ENCODE measurements at places on chromosomes 7 and 10.
A peak's percentile ranks its signal among the peaks of the same experiment; 100 is the strongest.

DNA sequence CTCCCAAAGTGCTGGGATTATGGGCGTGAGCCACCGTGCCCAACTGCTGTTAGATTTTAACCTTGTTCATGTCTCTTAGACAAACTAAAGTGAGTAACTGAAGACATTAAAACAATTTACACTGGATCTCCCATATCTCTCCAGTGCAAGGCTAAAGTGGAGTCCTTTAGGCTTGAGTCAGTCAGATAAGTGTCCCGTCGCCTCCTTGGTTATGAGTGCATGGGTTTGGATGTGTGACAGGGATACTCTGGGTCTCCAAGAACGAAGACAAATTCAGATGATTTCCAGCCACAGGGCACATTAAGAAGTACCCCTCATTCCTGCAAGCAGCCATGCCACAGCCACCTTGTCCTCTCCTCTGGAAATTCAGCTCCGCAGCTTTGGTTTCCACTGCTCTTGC is 66.1 kb upstream of the PDZD8 start:
- DNase-seq: no peak

DNA sequence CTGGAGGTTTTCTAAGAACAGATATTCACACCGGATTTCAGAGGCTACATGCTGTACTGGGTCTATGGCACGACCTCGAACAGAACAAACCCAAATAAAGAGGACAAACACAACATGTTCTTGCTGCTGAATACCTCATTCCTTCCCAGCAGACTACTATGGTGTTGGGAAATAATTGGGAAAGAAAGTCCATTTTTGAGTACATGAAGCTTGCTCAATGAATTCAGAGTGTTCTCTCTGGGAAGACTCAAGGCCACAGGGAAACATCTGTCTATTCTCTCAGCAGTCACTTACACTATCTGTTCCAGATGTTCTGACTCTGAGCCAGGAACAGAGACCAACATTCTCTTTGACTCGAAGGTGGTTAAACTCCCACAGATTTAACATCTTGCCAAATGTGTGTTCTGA is 30.9 kb downstream of the LAMB1 start:
- DNase-seq: no peak

GRCh38 chr10:77661674-77662073 is 24.1 kb upstream of the KCNMA1 start:
- no peak for DNase-seq

DNA sequence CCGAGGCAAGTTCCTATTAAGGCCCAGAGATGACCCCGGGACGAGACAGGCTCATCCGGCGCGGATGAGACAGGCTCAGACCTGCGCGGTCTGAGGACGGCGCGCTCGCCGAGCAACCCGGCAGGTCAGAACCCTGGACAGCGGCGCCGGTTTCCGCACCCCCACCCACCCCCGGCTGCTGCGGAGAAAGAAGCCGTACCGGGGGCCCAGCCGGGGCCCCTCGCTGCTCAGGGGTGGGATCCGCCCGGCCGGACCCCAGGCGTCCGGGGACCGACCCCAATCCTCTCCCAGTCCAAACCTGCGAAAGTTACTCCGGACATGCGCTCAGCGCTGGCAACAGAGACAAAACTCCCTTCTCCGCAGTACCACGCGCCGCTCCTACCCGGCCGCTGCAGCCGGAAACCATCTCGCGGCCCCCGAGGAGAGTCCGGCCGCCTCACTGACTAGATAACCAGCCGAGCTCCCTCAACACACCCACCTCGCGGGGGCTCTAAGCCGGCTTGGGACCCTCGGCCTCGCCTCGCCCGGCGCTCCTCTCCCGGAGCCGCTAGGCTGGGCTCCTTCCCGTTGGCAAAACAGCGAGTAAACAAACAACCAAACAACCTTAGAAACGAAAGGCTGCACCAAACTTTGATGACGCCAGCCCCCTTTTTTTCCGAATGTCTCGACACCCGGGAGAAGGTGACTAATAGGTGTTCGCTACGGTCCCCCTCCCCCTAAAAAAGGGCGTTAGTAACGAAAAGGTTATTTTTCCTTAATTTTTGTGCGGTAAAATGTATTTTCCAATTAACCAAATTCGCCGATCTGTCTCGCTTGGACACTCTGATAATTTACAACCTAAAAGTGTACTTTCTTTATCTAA is 2.3 kb upstream of the DRGX start:
- DNase-seq: peak; percentile 79

GRCh38 chr10:94383530-94383929 is 18.8 kb upstream of the TBC1D12 start:
- no peak for DNase-seq

DNA sequence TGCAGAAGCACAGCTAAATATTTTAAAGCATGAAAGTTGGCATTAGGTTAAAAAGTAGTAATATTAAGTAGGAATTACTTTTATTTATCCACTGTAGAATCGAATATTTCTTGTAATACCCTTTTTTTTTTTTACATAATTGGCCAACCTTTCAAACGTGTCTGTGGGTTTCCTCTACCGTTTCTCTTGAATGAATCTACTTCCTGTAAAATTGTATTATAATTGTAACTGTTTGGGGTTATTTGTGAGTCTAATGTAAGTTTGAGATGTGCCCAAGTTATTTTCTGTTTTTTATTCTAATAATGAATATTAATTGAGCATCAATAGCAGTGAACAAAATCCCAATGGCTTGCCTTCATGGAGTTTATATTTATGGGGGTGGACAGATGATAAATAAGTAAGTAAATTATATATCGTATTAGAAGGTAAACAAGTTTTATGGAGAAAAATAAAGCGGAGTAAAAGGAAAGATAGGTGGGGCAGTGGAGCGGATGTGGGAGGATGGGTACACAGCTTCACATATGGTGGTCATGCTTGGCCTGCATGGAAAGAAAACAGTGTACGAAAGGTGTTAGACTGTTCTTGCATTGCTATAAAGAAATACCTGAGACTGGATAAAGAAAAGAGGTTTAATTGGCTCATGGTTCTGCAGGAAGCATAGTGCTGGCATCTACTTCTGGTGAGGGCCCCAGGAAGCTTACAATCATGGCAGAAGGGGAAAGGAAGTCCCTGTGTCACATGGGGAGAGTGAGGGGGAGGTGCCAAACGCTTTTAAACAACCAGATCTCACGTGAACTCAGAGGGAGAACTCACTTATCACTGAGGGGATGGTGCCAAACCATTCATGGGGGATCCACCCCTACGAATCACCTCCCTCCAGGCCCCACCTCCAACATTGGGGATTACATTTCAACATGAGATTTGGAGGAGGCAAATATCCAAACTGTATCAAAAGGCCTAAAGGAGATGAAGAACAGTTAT is 5.4 kb downstream of the TSPAN13 start:
- no peak for DNase-seq

DNA sequence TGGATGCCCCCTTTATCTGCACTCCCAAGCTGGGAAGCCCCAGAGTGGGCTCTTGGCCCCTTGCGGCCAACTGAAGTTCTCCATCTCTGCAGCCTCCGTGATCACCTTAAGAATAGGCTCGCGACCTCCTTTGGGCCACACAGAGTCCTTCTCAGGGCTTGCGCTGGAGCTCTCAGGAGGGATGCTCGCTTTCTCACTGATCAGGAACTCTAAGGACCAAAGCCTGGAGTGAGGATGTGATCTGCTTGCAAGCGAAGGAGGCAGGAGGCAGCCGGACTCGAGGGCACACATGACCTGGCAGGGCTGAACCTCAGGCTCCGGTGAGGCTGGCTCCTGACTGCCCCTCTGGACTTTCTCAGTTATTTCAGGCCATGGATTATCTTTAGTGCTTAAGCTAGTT is 192.1 kb upstream of the MKI67 start:
- no peak for DNase-seq

GRCh38 chr7:20562461-20562860 is 53.0 kb upstream of the ABCB5 start:
- no peak for DNase-seq

DNA sequence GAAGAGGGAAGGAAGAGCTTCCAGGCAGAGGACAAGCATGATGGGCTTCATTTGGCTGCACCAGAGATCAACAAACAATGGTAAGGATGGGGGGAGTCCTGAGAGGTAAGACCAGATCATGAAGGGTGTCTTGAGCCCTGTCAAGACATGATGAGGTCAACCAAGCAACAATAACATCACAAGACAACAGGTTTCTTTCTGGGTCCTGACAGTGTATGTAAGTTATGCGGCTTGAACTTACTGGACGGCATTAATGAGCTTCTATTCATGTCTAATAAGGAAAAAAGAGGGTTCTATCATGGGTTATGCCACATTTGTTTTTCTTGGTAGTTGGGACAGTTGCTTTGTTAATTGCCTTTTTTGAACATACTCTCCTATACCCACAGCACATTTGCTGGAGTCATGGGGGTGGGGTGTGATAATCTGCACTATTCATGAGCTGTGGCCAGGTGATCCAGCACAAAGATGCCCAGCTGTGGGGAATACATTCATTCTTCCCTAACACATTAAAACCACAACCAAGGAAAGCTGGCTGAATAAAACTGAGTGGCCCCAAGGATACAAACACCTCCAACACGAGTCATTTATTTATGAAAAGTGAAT is 168.8 kb upstream of the KLF14 start:
- no peak for DNase-seq

- no peak for DNase-seq
Observed at GRCh38 chr7:2915023-2915422, 70.9 kb upstream of the GNA12 start.

GRCh38 chr7:17069146-17069545 is 187.4 kb upstream of the AGR3 start:
- DNase-seq: no peak

- peak; percentile 21 for DNase-seq
Observed at GRCh38 chr10:9766762-9767161, 1250.9 kb upstream of the CELF2 start.

- DNase-seq: no peak
Observed at GRCh38 chr7:68730194-68730593, 868.1 kb upstream of the AUTS2 start.

DNA sequence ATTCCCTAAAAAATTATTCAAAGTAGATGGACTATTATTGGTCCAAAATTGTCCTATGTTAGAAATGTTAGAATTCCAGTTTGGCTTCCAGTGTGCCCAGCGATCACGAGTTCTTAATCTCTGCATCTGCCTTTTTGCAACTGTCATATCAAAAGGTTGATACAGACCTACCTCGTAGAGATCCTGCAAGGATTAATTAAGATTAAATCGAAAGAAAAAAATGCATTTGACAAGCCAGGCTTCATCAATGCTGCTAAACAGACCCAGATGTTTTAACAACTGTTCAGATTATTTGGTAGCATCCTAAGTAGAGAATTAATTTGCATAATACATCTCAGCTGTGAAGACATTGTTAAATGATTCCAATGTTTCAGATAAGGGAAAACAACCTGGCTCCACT is 336.5 kb downstream of the CRPPA start:
- no peak for DNase-seq

GRCh38 chr10:130924138-130924819 is 387.2 kb downstream of the TCERG1L start:
- DNase-seq: no peak

- peak; percentile 85 for DNase-seq
Observed at GRCh38 chr7:83036721-83037380, 125.8 kb downstream of the PCLO start.

- DNase-seq: no peak
Observed at GRCh38 chr7:81201188-81201587, 282.3 kb upstream of the SEMA3C start.

- DNase-seq: no peak
Observed at GRCh38 chr7:16993543-16993942, 111.8 kb upstream of the AGR3 start.

DNA sequence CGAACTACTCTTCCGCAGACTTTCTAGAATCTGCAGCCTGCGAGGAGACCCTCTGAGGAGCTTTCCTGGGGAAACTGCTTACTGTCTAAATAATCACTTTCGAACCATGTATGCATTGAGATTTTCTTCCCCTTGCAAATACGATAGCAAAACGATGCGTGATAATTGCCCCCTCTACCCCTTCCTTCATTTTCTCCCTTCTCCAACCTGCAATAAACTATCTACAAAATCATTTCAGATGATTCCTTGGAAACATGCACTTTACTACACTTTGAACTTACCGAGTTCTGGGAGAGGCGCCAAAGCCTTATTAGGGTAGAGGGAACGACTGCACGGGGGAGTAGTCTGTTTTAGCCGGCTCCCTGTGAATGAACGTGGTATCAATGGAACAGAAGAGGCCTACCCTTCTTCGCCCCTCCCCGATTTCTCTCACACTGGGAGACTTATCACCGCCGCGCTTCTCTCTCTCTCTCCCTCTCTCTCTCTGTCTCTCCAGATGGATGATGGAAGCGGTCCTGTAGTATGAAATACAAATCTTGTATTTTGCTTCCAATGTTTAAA is at the start of gene FGFBP3:
Gene FGFBP3 (minus strand): TSS at position 370 of the 561 bp plus-strand sequence. CDS start 517 bp downstream, outside the sequence.
- peak; percentile 92 for DNase-seq

- no peak for DNase-seq
Observed at GRCh38 chr7:81014266-81014665, 95.4 kb upstream of the SEMA3C start.

DNA sequence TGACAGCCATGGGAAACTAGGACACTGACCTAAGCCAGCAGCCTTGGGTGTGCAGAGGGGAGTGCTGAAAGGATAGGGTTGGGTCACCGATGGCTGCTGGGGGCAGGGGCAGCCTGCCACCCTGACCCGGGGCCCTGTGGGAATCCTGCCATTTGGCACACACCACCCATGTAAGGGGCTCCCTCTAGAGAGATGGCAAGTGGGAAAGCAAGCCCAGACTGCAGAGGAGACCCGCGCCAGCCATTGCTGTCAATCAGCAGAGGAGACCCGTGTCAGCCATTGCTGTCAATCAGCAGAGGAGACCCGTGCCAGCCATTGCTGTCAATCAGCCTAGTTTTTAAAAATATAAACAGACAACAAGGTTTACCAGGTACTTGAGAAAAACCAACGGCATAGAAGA is 27.4 kb upstream of the PRKAG2 start:
- no peak for DNase-seq

DNA sequence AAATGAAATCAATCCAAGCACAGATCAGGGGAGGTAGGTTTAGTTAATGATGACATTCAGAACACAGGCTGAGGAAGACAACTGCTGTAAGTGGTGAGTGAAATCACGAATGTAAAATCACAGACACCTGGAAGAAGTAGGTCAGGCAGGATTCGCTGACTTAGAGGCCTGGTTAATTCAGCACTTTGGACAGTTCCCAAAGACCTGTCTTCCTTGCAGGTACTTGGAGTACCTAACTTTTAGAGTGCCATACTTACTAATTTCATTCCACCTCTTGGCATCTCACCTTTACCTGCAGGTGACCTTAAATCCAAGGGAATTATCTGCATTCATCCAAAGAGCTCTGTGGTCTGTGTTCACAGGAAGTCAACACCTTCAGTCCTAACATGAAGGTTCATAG is 822.3 kb downstream of the PHTF2 start:
- DNase-seq: peak; percentile 32

- peak; percentile 26 for DNase-seq
Observed at GRCh38 chr7:17646253-17646956, 293.9 kb downstream of the SNX13 start.

DNA sequence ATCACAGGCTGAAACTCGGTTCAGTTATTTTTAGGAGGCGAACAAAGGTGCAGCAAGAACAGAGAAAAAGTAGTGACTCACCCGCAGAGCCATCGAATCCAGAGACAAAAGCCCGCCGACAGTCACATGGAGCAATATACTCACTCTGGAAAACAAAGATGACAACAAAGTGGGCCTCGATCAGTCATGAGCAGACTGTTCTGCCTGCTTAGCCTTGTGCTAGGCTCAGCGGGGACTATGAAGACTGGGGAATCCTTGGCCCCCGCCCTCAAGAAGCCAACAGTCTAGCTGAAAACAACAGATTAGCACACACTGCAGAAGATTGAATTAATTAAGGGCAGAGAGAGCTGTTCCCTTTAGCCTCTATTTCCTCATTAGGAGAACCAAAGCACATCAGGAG is 30.4 kb downstream of the XPNPEP1 start:
- no peak for DNase-seq

Data from DMS53 (cell line).